ENCODE measurements at places on chromosomes 13 and 19.

DNA sequence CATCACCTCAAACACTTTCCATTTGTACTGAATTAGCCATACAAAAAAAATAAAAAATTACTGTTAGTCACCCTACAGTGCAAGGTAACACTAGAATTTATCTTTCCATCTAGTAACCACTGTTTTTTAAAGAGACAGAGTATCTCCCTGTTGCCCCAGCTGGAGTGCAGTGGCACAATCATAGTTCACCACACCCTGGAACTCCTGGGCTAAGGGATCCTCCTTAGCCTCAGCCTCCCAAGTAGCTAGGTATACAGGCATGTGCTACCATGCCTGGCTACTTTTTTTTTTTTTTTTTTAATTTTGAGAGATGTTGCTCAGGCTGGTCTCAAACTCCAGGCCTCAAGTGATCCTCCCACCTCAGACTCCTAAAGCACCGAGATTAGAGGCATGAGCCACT is 17.9 kb downstream of the ANKRD10 start:
- no peak for DNase-seq

- DNase-seq = no peak
Measured at GRCh38 chr13:68170961-68171360, 940.8 kb upstream of the PCDH9 start.

GRCh38 chr13:67008075-67008668 is 222.0 kb downstream of the PCDH9 start:
- no peak for DNase-seq

DNA sequence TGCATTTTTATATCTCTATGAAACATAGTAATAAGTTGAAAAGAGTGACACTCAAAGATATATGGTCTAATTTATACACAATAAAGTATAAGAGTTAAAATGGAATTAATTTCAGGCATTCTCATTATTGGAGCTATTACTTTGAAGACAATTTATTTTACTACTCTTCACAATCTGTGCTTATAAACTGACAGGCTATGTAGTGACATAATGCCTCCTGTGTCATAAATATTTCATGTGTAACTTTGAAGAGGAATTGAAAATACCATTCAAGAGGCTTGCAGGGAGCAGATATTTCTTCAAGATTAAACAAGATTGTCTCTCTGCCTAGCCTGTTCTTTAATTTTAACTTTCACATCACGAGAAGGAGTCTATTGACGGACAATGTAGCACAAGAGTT is 1881.5 kb upstream of the PCDH20 start:
- DNase-seq = no peak

DNA sequence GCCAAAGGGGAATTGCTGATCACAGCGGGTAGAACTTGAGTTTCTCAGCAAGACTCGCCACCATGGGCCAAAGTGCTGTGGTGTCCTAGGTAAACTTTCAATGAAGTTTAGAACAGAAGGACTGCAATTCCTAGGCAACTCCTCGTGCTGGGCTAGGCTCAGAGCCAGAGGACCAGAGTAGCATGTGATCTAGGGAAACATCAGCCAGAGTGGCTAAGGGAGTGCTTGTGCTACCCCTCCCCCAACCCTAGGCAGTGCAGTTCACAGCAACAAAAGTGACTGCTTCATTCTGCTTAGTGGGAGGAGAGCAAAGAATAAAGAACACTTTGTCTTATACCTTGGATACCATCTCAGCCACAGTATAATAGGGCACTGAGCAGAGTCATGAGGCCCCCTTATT is 1658.6 kb upstream of the MIR17HG start:
- DNase-seq = no peak
